Mammary epithelial cell (primary cell): ENCODE measurements at places on chromosomes 3 and 15. TPM values are rescaled to one million over a fixed set of nuclear protein-coding genes. Genes with fewer than 3 reads are reported as not detected.

GPR62 gene
- not detected for total RNA-seq

ARGFX gene
- not detected in 2 replicates for total RNA-seq

- DNase-seq: no peak
Measured at GRCh38 chr3:187150599-187150998, 11.3 kb upstream of the RPL39L start.

DNA sequence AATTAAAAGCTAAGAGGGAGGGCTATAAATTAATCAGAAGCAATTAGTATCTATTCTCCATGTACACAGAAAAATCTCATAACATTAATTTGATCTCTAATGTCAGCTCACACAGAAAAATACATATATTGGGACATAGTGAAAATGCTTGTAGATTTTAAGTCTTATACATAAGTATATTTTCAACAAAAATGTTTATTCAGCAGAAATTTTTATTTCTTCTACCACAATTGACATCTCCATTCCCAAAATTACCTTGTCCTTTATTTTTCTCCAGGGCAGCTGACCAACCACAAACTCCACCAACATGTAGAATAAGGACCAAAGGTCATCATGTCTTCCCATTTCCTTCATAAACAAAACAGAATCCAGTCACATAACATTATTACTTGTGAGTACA, 74.5 kb upstream of the CDAN1 start:
- no peak for DNase-seq

DNA sequence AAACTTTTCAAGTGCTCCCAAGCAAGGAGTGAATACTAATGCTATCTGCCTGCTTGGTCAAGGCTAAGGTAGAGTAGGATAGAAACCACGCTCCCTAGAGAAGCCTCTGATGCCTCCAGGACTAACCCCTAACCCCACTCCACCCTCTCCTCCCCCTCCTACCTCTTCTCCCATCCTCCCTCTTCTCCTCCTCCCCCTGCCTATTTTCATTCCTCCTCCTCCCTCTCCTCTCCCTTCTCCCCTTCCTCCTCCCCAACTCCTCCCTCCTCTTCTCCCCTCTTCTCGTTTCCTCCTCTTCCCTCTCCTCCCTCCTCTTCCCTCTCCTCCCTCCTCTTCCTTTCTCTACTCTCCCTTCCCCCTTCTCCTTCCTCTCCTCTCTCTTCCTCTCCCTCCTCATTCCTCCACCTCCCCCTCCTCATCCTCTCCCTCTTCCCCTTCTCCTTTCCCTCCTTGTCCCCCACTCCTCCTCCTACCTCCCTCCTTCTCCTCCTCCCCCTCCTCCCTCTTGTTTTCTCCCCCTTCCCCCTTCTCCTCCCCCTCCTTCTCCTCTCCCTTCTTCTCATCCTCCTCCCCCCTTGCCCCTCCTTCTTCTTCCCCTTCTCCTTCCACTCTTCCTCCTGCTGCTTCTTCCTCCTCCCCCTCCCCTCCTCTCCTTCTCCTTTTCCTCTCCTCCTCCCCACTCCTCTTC, 12.8 kb upstream of the MEX3B start:
- DNase-seq: no peak

GRCh38 chr3:15284121-15284889, 48.1 kb downstream of the SH3BP5 start:
- DNase-seq: no peak

- DNase-seq: no peak
Measured at GRCh38 chr3:50167841-50168209, 12.7 kb downstream of the SEMA3F start.

DNA sequence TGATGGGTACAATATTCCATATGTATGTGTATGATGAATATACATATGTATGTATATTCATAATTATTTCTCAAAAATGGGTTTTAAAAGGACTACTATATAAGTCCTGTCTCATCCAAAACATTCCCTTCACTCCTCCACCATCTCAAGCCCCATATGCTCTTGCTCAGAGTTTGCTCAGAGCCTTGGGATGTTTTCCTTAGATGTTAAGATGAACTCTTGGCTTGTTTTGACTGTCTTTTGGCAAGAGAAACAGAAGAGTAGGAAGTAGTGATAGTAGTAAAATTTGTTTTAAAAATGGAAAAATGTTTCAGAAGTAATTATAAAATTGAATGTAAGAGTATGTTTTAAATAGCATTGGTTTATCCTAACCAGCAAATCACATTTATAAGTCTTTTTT, 6.2 kb upstream of the EPHA3 start:
- no peak for DNase-seq

DNA sequence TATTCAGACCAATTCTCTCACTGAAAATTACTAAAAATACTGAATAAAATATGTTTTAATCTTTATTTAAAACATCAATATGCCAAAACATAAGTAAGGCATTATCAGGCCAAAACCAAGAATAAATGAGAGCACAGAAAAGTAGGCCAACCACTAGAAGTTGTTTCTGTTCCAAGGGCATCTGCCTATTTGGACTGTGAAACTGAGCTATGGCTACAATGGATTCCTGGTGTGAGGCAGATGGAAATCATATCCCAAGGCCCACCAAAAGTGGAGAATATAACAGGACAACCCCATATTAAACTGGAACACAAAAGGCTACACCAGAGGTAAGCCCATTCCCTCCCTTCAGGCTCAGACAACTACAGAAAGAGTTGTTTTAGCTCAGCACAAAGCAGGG, 302.8 kb upstream of the IL12A start:
- DNase-seq: no peak

- no peak for DNase-seq
Measured at GRCh38 chr3:149706905-149707304, 45.4 kb downstream of the COMMD2 start.
